Stimulated activated CD8-positive, alpha-beta memory T cell treated with anti-CD3 and anti-CD28 coated beads, Interleukin-4, amount 100 ng/mL, for 1 hour (primary cell): ENCODE measurements at places on chromosomes 1 and 21.

GRCh38 chr1:24154215-24154614 lies 11.3 kb upstream of the IL22RA1 start:
- DNase-seq = no peak

- no peak for DNase-seq
Observed at GRCh38 chr21:26941421-26941820, 25.5 kb downstream of the ADAMTS5 start.

DNA sequence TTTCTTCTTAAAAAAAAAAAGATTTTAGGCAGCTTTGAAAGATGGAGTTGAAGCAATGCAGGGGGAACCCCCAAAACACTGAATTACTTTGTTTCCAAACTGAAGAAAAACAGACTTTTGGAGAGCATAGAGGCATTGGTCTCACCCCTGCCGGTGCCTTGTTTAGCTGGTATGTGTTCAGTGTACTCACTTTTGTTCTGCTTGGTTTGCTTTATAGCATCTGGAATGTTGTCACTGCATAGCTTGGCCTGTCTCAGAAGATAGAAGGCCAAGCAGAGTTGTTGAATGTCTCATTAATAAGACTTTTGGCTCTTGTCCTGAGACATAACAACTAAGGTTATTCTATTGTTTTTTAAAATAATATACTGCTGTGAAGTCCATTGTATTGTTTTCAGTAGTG lies 6.9 kb downstream of the THRAP3 start:
- DNase-seq = no peak

DNA sequence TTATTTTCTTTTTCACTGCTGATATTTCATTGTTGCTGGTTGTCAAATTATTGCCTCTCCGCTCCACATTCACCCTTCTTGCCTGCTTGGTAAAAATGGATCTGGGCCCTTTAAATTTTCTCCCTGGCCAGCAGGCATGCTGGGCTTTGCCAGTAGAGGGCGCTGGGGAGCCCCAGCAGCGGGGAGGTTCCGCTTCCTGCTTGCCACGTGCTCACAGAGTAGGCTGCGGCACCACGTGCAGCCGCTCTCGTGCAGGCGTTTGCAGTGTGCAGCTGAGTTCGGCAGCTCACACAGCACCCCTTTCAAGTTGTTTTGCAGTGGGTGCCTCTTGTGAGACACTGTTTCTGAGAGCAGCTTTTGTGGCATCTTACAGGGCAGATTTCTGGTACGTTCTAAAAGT lies at the start of gene ACTL8:
Gene ACTL8, plus strand, starts transcription at position 214 of the 400 bp plus-strand sequence. CDS start 67,676 bp downstream, outside the sequence.
- DNase-seq = no peak

DNA sequence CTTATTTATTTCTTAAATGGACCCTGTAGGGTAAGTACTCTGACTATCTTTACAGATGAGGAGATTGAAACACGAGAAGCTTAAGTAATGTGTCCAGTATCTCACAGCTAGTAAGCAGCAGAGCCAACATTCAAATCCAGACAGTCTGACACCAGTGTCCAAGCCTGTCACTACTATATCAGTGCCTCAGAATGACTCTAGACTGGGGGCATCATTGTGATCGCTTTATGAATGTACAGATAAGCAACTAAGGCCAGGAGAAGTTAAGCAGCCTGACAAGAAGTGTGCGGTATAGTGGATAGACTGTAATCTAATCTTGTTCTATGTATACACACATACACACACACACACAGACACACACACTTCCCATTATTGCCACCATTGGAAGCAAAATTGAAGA lies 158.7 kb downstream of the NTNG1 start:
- DNase-seq = no peak

- DNase-seq = no peak
Observed at GRCh38 chr1:23799570-23800399, 769 bp downstream of the GALE start.

DNA sequence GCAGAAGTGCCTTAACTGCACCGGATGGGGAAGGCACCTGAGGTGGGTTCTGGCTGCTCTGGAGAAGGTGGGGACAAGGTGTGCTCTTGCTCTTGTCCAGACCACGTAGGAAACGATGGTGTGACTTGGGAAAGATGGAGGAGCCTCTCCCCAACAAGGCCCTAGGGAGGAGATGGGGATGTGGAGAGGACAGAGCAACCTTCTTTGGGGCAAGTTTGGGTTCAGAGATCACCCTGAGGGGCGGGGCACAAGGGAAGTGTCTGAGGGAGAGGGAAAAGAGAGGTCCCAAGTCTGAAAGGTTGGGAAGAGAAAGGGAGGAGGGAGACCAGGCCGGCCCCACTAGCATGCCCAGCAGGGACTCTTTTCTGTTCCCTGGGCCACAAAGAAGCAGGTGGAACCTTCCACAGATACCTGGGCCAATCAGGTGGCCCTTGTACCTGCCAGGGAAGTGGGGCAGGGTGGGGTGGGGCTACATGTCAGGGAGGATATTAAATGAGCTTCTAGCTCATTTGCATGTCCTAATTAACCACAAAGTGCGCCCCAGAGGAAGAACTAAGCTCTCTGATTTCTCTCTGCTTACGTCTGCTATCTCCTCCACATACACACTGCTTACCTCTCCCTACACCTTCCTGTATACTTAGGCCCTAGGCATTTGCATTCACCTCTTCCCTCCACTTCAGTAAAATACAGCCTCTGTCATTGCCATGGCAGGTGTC lies 15.9 kb downstream of the INKA2 start:
- no peak for DNase-seq

DNA sequence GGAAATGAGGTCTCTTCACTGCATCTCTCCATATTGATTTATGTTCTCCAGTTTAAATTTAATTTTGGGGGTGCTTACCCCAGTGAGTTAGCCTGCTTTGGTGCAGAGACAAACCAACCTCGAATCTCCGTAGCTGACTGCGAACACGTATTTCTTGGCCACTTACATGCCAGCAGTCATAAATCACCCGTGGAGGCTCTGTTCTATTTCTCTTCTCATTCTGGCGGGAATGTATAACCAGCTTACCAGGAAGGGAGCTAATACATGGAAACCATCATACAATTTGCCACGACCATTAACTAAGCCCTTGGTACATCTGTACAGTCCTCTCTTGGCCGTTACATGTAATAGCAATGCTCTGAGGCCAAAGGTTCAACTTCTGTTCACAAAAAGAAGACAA lies 148.0 kb downstream of the PLA2G4A start:
- DNase-seq = no peak

DNA sequence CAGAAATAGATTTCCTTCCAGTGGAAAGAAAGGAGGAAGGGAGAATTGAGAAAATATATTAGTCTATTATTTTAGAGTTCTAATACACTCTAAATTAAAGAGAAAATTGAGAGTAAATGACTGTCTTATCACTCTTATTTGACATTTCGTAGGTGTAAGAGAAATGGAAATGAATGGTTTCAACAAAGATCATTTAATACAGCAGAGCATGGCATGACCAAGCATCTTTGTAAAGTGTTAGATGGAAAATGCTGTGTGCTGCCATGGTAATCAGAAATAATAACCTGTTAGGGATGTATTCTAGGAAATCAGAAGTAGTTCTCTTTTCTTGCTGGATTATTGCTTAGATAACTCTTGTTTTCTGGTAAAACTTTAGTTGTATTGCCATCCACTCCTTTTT lies 90.9 kb downstream of the GIPC2 start:
- DNase-seq = no peak

DNA sequence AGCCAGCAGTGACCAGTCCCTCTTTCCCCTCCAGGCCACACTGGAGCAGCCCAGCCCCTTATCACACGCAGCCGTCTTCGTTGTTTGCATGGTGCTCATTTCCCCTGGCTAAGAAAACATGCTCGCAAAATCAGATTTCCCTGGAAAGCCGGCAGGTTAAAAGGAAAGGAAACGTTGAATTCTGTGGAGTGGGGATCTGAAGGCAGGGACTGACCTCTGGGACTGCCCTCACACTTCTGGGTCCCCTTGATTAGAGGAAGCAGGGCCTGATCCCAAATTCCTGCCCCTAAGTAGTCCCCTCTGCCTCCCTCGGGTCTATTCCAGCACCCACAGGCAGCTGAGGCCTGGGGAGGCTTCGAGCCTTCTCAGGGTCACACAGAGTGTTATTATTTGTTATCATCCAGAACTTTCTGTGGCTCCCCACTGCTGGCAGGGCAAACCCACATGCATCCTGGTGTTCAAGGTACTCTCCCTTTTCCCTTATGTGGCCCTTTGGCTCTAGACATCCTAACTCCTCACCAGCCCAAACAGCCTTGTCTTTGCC lies 125.2 kb upstream of the ZBTB40 start:
- DNase-seq = no peak

DNA sequence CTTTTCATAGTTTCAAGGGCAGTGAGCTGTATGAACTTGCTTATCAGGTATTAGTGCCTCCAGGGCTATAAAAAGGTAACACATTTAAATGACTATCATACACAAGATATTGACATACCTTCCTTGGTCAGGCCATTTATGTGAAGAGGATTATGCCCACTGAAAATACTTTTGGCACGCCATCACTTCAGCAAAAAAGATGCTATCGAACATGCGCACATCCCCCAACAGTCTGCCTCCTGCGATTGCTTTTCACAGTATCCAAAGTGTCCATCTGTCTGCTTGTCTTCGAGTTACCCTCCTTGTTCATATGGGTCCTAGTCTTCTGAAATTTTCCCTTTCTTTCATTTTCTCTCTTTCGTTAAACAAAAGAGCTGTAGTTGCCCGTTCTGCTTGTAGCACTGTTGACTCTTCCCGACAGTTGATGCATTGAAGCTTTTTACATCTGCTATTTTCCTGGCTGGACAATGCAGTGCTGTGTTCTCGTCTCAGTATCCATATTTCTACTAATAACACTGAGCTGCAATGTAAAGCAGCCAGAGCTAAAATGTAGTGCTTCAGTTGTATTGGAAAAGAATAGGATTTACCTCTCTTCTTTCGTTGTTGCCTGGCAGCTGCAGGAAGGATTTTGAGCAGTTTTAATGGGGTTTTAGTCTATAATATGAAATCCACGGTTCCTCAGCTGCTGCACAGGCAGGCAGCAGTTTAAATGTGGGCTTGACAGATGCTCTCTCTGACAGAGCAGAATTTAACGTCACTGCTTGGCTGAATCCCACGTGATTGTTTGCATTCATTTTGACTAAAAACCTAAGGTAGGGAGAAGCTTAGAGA lies at the start of gene B3GALT2:
Gene B3GALT2, minus strand, starts transcription at position 713 of the 831 bp plus-strand sequence. CDS start 5,051 bp downstream, outside the sequence.
- no peak for DNase-seq

- DNase-seq = no peak
Observed at GRCh38 chr1:219189021-219189824, 15.5 kb downstream of the LYPLAL1 start.

DNA sequence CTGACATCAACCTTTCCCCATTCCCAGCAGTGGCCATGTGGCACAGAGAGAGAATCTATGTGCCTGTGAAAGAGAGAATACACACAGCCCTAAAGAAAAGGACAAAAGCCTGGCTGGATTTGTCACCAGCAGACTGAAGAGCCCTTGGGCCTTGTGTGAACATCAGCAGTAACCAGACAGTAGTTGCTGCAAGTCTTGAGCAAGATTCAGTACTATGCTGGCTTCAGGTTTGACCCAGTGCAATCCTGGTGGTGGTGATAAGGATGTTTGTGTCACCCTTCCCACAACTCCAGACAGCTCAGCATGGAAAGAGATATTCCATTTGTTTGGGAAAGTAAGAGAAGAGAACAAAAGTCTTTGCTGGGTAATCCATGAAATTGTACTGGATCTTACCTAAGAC lies 28.4 kb upstream of the GBP6 start:
- DNase-seq = no peak

GRCh38 chr21:46661211-46661625 lies 25.7 kb downstream of the PRMT2 start:
- DNase-seq = peak; percentile 27

GRCh38 chr1:97013136-97013535 lies 291.6 kb downstream of the PTBP2 start:
- DNase-seq = no peak

DNA sequence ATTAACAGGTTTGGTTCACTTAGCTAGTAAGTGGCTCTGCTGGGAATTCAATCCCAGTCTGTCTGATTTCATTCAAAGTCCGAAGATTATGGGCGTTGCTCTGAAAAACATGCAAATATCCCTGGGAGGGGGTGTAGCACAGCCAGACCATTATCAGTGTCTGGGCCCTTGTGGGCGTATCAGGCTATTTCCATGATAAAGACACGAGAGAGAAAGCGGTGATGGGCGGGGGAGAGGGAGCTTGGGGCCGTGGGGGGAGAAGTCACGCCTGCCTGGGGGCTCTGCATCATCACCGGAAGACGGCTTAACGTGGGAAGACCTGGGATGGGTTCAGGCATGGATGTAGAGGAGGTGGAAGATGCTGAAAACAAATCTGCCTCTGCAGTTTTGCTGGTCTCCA lies 25.8 kb downstream of the IL6R start:
- DNase-seq = no peak

GRCh38 chr1:201593200-201593921 lies 54.4 kb downstream of the NAV1 start:
- no peak for DNase-seq

GRCh38 chr1:245751726-245752470 lies 597.1 kb downstream of the KIF26B start:
- DNase-seq = no peak

- no peak for DNase-seq
Observed at GRCh38 chr1:204461331-204462228, 33.0 kb downstream of the PIK3C2B start.

- no peak for DNase-seq
Observed at GRCh38 chr1:61518670-61519400, 206.1 kb downstream of the TM2D1 start.

- DNase-seq = no peak
Observed at GRCh38 chr1:183903101-183903500, 98.2 kb downstream of the RGL1 start.

- DNase-seq = no peak
Observed at GRCh38 chr1:38962560-38962959, 20.9 kb upstream of the RHBDL2 start.

DNA sequence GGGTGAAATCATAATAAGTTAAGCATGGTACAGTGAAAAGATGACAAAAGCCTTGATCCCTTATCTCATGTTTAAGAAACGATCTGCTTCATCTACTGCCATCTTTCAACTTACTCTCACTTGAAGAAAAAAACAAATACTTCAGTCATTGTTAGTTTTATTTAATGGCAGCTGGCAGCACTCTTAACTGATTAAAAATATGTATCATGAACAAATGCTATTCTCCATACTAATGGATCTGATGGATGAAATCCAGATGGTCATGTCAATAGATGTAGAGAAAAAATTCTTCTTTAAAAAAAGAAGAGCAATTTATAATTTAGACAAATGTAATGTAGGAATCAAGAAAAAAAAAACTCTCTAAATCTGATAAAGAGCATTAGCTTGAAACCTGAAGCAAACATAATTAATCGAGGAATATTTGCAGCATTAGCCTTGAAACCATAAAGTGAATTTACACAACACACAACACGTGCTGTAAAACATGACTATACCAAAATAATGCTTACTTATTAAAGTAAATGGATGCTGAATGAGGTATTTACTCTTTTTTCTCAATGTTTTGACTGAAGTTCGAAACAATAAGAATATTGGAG lies 579.0 kb upstream of the ADAMTS5 start:
- no peak for DNase-seq

GRCh38 chr1:171082606-171083005 lies 8.1 kb upstream of the FMO3 start:
- no peak for DNase-seq

DNA sequence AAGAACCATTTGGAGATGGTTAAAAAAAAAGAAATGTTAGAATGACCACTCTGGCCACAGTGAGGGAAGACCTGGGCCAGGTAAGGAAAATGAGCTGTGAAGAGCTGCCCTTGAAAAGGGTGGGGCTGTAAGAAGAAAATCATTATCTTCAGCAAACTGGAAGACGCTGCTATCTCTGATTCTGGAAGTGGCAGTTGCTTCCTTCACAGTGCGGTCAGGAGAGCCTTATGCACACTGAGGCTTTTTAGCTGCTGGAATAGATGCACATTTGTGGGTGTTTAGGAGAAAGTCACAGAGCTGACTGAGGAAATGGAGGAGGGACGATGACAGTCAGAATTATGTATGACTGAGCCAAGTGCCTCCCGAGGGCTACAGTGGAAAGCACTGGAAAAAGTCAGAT lies 91.6 kb downstream of the TBX19 start:
- no peak for DNase-seq
